AG04449 (cell line): ENCODE measurements at places on chromosomes 2 and 18.

DNA sequence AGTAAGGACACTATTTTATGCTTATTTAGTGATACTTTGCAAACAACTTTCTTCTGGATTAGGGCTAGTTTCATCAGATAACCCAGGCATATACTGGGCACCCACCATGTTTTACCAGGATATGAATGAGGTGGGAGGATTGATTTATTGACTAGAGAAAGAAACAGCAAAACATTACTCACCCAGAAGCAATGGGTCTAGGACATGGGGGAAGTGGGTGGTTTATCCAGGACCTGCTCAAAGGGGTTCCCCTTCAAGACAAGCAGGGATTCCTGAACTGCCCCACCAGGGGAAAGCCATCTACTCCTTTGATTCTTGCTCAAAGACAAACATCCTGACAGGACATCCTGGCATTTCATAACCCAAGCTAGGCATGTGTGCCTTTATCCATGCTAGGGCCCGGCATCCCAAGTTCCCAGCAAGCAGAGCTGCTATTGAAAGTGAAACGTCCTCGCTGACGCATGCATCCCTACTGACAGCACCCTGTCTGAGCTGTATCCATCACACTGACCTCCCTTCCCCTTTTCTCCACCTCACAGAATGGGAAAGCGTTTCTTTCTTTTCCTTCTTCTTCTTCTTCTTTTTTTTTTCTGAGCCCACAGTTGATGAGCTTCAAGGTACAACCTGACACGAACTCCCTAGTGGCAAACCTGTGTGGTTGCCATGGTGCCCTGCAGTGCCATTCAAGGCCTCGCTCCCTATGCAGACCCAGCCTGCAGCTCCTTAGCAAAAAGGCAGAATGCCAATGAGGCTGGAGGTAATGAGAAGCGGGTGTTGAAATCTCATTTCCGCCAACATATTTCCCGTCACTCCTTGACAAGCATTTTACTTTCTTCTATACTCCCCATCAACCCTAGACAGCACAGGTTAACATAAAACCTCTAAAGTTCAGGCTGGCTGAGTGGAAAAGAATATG, 70.5 kb downstream of the CLHC1 start:
- DNase-seq, result no peak

DNA sequence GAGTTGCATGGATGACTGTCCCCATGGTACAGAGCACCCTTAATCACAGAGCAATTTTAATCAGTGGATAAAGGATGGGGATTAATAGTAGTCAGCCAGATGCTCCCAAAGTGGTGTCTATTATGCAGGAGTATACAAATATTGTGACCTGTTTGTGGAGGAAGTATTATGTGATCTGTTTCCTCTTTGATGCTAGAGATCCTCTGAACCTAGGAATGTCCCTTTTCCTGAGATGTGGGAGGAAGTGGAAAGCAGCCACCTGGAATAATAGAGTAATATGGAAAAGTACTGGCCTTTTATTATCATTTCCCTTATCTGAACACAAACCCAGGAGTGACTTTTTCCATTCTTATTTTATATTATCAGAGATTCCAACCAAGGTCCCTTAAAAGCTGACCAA, 94.2 kb upstream of the EFEMP1 start:
- DNase-seq, result no peak

DNA sequence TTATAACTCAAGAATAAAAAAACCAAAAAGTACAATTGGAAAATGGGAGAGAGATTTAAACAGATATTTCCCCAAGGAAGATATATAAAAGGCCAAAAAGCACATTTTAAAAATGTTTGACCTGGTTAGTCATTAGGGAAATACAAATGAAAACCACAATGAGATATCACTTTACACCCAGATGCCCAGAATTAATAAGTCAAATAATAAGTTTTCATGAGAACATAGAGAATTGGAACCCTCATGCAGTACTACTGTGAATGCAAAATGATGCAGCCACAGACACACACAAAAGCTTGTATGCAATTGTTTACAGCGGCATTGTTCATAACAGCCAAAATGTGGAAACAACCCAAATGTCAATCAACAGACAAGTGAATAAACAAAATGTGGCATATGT, 165.9 kb downstream of the ZNF385B start:
- DNase-seq, result no peak

DNA sequence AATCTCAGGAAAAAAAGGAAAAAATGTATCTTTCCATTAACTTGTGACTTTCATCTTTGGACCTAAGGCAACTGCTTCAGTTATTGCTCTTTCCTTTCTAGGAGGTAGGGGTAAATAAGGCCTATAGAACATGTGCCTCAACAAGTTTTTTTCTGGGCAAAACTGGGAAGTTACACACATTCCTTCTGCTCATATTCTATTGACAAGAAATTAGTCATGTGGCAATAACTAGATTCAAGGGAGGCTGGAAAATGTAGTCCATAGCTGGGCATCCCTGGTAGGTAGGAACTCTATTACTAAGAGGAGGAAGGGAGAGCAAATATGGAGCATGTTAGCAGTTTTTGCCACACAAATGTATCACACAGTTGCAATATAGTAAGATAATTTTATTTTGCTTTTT, 37.7 kb upstream of the NEMP2 start:
- no peak for DNase-seq

DNA sequence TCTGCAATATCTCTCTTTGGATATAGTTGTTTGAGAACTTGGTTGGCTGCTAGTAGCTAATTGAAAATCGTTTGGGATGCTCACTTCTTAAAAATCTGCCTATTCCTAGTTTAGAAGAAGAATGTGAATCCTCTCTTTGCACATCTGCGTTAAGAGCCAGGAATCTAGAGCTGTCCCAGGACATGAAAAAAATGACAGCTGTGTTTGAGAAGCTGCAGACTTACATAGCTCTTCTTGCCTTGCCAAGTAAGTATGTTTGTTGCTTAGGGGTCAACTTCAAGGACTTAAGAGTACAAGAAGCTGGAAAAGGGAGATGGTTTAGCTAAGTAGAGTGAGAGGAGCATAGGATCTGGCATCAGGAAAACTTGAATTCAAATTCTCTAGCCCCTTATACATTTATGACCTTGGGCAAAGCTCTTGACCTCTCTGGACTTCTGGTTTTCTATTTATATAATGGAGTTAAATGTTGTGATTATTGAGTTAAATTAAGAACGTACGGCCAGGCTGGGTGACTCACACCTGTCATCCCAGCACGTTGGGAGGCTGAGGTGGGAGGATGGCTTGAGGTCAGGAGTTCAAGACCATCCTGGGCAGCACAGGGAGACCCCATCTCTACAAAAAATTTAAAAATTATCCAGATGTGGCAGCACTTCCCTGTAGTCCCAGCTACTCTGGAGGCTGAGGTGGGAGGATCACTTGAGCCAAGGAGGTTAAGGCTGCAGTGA, 55.2 kb upstream of the STON1 start:
- no peak for DNase-seq

DNA sequence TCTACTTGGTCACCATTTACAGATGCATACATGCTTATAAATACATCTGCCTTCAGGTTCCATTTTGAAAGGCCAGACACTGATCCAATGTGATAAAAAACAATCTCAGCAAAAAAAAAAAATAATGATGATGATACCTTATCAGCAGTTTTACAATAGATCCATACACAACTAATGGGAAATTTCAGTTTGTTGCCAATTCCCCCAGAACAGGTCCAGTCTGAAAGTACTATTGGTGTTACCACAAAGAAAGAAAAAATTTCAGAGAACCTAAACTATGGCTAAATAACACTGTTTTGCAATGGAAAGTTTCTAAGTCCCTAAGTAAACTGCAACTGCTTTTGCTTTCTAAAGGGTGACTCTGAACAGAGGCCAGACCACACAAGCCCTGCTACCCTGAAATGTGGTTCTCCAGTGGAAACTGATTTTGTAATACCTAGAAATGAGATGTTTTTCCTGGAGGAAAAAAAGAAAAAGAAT, 54.1 kb downstream of the LPIN2 start:
- DNase-seq, result peak; percentile 38

- DNase-seq, result no peak
Measured at GRCh38 chr2:120338015-120338414, 7.9 kb upstream of the INHBB start.

DNA sequence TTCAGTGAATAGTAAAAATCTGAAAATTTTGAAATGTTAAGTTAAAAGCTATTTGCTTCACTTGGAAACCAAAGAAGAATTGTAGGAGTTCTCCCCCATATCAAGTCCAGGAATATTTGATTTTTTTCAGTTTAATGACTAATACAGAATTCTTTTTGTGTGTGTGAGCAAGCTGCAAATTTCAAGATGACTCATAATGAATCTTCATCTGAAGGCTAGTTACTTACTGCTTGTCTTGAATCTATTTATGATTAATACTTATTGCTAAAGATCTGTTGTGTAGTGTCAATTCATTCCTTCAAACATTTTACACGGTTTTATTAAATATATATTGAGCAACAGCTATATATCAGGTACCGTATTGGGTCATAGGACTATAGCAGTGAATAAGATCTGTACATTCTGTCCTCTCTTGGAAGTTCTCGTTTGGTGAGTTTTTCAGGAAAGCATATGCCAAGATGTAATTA, 47.8 kb upstream of the CAVIN2 start:
- DNase-seq, result peak; percentile 40

GRCh38 chr18:45957100-45957499, 10.0 kb downstream of the EPG5 start:
- no peak for DNase-seq

DNA sequence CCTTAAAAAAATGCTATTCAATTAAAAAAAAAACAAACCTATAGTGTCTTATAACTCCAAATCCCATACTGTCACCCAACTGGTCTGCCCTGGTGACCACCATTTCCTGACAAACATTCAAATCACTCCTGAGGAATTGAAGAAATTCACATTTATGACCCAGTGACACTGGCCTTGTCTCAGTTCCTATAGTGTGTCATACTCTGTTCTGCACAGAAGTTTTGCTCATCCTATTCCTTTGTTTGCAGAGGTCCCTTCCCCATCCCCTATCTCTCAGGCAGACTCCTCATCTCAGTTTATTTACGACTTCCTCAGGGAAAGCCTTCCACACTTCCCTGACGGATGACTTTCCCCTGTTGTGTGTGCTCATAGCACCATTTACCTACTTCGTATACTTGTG, 14.7 kb downstream of the ZC3H6 start:
- no peak for DNase-seq

GRCh38 chr2:789529-789928, 112.3 kb upstream of the TMEM18 start:
- no peak for DNase-seq

- no peak for DNase-seq
Measured at GRCh38 chr18:5444847-5445246, 99.0 kb downstream of the EPB41L3 start.

DNA sequence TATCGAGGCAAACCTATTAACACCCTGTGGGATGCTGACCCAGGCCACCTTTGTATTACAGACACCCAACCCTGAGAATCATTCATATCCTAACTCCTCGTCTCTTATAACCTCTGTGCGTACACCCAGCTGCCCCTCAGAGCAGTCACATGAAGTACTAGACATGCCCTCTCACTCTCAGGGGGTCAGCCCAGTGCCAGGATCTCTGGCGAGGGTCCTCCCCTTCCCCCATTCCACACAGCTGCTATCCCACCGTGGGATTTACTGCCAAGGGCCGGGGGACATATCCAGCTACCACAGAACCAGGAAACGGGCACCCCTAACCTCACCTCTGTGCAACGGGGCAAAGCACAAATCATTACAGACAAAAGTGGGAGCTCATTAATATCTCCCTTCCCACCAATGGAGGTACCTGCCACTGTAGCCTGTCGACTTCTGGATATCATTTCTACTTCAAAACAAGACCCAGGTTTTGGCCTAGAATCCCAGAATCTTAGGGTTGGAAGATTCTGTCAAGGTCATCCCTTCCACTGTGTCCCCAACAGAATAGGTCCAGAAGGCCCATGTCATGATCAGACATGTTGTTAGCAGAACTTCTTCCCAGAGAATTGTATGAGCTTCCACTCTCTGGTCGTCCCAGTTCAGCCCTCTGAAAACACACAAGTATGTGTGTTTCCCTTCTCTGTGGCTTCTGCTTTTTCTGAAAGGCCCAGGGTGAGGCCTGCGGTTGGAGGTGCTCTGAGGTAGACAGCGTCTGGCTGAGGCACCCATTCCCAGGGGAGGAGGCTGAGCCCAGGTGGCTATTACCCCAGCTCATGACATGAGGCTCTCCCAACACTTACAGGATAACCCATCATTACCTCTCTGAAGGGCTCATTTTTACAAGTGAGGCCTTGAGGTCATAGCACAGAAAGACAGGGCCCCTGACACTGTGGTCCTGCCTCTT, 1.7 kb downstream of the TMBIM1 start:
- no peak for DNase-seq

DNA sequence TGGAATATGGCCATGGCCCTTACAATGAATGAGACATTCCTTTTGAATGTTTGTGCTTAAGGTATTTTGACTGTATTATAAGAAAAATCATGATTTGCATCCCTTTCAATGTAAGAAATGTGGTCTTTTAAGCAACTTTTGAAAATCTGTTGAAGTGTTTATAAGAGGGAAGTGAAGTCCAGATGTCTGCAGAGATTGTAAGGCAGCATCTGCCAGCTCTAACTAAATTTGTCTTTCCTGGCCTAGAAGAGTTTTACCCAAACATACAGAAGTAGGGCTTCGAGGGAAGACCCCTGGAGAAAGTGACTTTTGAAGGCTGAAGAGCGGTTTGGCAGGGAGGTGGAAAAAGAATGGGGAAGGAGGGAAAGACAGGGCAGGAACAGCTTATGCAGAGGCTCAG, 12.2 kb downstream of the EML6 start:
- no peak for DNase-seq

DNA sequence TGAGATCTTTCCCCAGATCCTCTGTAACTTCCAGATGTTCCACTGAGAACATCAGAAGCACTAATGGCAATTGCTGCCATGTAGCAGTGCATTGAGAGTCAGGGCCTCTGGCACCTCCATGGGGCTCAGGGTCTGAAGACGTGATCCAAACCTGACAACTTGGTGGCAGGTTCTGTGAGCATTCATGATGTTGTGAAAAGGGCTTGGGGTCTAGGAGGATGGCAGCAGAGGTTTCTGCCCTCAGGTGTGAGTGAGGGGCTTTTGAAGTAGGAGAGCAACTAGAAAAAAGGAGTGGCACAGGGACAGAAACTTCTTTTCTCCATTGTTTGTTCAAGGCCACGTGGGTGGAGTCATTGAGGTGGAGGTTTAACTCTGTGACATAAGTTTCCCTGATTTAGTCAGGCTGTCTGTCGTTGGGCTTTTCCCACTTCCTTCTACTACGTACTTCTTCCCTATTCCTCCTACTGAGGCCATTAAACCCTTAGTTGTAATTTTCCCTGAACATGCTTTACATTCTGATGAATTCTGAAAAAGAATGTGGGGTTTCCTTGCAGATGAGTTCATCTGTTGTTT, 13.1 kb downstream of the CFLAR start:
- peak; percentile 75 for DNase-seq

DNA sequence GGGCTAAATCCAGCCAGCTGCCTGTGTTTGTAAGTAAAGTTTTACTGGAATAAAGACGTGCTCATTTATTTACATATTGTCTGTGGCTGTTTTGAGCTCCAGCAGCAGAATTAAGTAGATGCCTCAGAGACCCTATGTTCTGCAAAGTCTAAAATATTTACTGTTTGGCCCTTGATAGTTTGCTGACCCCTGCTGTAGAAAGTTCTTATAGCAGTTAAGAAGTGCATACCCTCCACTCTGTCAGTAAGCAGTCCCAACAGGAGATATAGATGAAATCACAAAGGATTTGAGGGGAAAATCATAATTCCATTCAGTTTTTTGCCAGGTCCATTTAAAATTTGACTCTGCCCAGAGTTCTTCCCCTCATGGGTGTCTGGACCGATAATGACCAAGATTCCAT, 50.1 kb upstream of the ITM2C start:
- DNase-seq, result no peak
